Activated CD8-positive, alpha-beta T cell treated with anti-CD3 and anti-CD28 coated beads for 36 hours (primary cell): ENCODE measurements at places on chromosomes 1 and 21. TPM values are rescaled to one million over a fixed set of nuclear protein-coding genes. Genes with fewer than 3 reads are reported as not detected.

DNA sequence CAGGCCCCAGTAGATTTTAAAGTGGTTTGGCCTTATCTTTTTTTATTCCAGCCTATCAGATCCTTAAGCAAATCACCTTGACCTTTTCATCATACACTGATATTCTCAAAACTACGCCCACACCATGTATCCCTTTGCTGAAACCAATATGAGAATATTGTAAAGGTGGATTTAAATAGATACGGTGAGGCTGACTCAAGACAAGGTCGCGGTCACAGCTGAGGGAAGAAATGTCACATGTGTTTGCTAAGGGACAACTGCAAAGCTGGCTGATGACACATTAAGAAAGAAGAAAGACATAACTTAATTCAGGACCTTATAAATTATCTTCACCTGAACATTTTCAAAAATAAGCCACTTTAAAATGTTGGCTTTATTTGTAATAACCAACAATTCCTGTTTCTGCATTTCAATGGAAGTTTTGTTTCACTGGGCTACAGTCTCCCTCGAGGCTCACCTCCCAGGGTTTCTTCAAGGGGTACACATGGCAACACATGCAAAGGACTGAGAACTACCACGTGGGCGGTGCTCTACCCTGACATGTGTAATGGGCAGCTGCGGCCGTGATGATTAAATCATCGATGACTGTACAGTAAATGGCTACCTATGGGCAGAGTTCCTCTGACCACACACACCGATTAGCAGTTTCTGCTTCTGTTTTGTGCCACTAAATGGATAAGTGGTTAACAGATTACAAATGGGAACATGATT is 189.5 kb downstream of the SIPA1L2 start:
- no peaks in the 10 kb centered on the region for H3K27me3 ChIP-seq
- H3K36me3 ChIP-seq = no peaks in the 10 kb centered on the region
- no peak overlapping the region for H3K4me3 ChIP-seq

- no peaks in the 10 kb centered on the region for H3K36me3 ChIP-seq
- no peaks in the 10 kb centered on the region for H3K27me3 ChIP-seq
- no peak overlapping the region for H3K27ac ChIP-seq
- no peak for DNase-seq
- H3K4me3 ChIP-seq = no peak overlapping the region
Observed at GRCh38 chr1:177227978-177228692, 57.4 kb downstream of the BRINP2 start.

GRCh38 chr1:47645151-47645550 is 207.3 kb downstream of the FOXD2 start:
- peaks cover 10% of the 10 kb centered on the region for H3K27me3 ChIP-seq
- DNase-seq = no peak
- no peaks in the 10 kb centered on the region for H3K36me3 ChIP-seq
- H3K27ac ChIP-seq = no peak overlapping the region

The TMPRSS15 gene
- total RNA-seq = not detected

The FNDC5 gene
- not detected for total RNA-seq

GRCh38 chr1:108063703-108064102 is 98.7 kb upstream of the VAV3 start:
- H3K27me3 ChIP-seq = no peaks in the 10 kb centered on the region
- peaks cover 2% of the 10 kb centered on the region for H3K36me3 ChIP-seq
- peaks cover 27% of the 10 kb centered on the region for H3K4me1 ChIP-seq
- no peak overlapping the region for H3K4me3 ChIP-seq
- no peak overlapping the region for H3K27ac ChIP-seq
